ENCODE measurements at places on chromosomes 12 and 14.

DNA sequence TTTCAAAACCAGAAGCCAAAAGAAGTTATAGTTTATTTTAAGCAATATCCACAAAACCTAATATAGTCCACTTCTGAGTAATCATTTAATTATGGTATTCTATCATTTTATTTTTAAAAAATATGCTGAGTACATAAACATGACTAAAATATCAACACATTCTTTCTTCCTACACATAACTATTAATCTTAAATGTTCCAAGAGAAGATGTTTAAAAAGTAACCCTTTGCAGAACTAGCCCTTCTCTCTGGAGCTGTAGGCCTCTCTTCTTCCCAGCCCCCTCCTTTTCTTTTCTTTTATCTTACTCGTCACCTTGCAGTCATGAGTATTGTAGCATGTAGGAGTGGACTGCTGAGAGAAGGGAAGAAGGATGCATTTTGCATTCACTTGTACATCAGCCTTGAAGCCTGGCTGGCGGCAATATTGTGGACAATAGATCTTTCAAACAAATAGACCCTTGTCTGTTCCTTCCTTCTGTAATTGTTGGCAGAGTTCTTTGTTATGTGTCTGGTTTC is 941.9 kb downstream of the NRXN3 start:
- DNase-seq = no peak

DNA sequence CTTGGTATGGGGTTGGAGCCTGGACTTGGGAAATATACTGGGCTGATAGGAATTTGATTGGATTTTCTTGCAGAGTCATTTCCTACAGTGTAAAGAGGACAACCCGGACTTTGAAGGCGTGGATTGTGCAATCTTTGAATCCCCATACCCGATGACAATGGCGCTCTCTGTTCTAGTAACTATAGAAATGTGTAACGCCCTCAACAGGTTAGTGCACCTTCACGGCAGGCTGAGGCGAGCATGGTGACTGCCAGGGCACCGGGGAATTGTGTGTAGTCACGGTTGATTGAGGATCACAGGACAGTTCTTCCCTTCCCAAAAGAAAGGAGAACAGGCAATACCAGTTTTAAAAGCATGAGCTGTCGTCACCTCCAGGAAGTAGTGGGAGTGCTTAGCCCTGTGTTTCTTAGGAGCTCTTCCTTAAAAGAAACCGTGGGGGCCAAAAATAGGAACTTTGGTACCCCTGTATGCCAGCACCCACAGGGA is 58.3 kb downstream of the ANAPC7 start:
- no peak for DNase-seq

DNA sequence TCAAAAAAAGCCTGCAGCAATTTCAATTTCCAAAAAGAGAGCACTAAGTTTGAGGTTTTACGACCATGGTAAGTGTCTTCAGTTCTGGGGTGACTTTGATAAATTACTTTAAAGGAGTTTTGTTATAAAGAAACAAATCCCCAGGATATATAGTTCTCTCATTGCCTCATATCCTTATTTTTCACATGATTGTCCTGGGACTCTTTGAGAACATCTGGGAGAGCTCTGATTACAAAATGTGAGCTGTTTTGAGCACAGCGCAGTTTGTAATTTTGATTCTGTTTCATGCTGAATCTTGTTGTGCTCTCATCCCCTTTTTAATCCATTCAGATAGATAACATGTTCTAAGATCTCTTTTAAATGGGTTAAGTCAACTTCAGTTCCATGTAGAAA is 67.7 kb upstream of the DCN start:
- no peak for DNase-seq

DNA sequence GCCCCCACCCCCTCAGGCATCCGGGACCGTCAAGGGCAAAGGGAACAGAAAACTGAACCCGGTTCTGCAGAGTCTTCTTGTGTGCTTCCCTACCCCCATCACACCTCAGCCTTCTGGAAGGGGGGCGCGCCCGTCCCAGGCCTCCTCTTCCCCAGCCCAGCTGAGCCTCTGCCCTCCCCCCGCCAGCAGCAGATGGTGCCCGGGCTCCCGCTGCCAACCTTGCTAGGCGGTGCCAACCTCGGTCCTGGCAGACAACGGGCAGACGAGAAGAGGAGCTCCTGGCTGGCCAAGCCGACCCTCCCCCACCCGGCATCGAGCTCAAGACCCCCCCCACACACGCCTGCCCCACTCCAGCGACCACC is 8.7 kb downstream of the STAC3 start:
- no peak for DNase-seq

DNA sequence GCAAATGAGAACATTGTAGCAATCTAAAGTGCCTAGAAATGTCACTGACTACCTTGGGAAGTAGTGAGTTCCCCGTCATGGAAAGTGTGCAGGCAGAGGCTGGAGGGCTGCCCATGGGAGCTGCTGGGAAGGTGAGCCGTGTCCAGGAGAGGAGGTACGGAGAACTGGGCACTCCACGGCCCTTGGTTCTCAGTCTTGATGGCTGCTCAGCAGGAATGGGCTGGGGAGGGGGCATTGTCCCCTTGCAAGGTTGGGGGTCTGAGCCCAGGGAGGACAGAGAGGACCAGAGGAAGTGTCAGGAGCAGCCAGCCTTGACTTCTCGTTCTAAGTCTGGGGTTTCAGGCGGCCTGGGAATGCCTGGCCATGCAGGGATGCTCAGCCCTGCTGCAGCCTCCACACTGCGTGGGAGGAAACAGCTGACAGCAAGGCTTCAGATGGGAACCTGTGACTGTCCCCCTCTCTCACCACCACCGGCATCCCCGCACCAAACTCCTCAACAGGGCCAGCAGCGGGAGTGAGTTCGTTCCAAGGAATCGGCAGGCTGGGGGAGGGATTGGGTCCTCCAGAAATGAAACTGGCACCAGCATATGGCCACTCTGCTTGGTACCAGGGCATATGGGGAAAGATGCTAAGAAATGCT is 140.2 kb downstream of the BCL11B start:
- no peak for DNase-seq

GRCh38 chr12:122129131-122129530 is 44.9 kb downstream of the IL31 start:
- DNase-seq = no peak

DNA sequence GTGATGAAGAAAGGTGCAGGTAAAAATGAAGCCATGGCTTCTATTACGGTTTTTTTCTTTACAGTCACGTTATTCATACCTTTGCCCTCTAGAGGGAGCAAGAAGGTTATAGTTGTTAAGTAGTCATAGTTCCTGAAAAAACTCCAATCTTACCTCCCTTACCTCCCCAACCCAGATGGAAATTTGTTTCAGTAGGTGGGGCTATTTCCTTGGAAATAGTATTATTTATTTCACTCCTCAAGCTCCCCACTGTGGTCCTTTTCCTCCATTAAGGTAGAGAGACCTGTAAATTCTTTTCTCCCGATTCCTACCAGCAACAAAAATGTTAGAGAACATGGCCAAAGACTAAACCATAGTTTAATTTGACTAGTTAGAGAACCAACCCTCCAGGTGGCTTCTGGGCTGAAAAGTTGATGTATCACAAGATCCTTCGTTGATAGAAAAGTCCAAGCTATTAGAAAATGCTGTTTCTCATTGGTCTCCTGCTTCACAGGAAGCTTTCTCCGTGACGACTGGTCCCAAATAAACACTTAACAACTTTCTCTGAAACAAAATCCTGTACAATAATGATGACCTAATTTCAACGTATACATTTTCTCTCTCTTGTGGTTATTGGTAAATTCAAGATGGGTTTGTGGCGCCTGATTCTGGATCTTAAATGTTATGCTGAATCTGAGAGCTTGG is 43.5 kb downstream of the TMX1 start:
- peak; percentile 22 for DNase-seq

GRCh38 chr12:116009805-116010204 is 267.7 kb downstream of the MED13L start:
- no peak for DNase-seq

DNA sequence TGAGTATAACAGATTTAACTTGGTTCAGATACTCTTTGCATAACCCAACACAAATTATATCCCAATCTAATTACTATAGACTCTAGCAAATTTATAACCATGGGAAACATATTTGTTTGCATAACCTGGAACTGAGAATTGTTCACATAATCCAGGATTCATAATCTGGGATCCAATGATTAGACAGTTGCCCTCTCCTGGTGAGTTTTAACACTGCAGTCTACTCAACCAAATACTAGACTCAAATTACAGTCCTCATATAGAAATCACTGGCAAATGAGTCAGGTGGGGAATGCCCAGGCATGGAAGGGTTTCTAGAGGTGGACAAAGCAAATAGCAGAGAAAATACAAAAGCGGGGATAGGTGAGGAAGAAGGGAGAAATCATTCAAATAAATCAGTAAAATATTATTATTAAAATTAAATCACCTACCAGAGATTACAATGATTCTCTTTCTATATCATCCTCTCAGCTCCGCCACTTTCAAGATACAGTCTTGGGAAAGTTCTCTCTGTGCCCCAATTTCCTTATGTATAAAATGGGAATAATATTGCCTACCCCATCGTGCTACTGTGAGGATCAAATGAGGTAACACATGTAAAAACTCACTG is 9.4 kb downstream of the GCH1 start:
- no peak for DNase-seq

- DNase-seq = no peak
Measured at GRCh38 chr14:76710056-76711010, 50.9 kb upstream of the VASH1 start.

DNA sequence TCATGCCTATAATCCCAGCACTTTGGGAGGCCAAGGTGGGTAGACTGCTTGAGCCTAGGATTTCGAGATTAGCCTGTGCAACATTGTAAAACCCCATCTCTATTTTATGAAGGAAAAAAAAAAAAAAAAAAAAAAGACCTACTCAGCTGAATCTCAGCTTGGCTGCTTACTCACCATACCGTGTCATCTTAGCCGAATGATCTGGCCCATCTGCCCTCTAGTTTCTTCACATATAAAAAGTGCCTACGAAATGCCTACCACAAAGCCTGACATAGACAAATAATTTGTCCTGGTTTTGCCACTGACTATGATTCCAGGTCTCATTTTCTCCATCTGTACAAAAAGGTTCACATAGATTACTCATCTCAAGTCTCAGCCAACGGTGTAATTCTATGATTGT is 10.1 kb downstream of the DIABLO start:
- DNase-seq = no peak

DNA sequence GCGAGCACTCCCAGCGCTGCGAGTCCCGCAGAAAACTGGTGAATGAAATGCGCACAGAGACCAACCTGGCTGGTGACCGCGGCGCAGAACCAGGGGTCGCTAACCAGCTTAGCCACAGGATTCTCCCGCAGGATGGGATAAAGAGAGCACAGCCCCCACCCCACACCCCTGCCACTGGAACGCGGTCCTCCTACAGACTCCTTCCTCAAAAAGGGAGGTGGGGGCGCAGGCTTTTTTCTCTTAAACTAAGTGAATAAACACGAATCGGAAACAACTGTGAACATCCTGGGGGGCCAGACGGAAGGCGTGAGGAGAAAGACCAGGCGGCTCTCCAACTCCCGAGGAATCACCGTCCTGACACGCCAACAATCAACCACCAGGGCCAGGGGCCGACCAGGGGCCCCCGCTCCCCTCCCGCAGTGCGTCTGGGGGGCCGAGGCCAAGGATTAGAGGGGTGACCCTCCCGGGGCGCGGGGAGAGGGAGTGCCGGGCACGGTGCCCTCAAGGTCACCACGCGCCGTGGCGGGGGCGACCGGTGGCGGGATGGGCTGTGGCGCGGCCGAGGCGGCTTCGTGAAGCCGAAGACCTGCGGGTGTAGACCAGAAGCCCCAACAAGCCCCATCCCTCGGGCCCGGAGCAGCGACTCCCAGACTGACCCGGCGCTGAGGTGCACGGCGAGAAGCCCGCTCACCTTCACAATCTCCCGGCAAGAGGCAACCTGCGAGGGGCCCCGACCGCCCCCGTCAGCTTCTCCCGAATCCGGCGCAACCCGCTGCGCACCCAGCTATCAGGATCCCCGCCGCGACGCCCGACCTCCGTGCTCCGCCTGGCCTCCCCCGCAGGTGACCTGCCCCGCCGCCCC is 704 bp downstream of the ATP2B1 start:
- DNase-seq = no peak

GRCh38 chr12:102680304-102680703 is 199.9 kb upstream of the IGF1 start:
- DNase-seq = no peak

GRCh38 chr12:74963304-74963703 is 246.3 kb downstream of the KCNC2 start:
- no peak for DNase-seq

DNA sequence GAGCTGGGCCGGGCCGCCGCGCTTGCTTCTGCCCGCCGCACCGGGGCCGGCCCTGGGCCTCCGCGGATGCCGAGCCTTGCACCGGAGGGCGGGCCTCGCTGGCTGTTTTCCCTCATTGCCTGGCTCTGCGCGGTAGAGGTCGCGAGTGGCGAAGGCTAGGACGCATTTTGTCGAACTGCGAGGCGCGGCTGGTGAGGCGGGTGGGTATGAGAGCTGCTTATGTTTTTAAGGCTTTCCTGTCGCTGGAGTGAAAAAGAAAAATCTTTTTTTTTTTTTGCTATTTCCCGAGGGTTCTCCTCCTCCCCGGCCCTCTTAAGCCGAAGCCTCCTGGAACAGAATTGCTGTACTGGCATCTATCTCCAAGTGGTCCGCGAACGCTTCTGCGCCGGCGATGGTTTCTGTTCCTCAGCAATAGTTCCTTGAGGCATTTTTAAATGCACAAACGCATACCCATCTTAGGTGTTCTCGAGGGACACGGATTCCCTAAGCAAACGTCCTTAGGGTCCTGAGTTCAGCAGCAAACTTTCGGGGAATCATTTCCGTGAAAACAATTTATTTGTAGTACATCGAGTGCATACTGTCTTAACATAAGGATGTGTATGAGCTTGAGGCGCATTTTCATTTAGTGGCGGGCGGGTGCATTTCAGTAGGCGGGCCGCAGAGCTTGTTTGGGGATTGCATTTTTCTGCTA is 631 bp downstream of the RESF1 start:
- DNase-seq = no peak

DNA sequence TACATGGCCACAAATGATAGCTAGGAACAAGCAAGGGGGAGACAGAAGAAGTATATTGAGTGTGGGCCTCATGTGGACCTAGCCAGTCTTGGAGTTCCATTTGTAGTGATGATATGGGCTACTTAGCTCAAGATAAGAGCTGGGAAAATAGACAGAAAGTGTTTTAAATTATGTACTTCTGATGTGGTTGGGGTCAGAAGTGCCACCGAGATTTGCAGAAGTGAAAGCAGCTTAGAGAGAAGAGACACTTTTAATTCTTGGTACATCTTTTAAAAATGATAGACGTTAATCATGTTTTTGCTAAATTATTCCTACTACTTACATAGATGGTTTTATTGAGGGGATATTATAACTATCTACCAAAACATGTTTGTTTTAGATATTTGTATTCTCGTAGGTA is 198.3 kb upstream of the PDZRN4 start:
- no peak for DNase-seq

- no peak for DNase-seq
Measured at GRCh38 chr12:108146035-108146893, 17.2 kb downstream of the WSCD2 start.

GRCh38 chr12:6765048-6765633 is 1.0 kb upstream of the PTMS start:
- no peak for DNase-seq

DNA sequence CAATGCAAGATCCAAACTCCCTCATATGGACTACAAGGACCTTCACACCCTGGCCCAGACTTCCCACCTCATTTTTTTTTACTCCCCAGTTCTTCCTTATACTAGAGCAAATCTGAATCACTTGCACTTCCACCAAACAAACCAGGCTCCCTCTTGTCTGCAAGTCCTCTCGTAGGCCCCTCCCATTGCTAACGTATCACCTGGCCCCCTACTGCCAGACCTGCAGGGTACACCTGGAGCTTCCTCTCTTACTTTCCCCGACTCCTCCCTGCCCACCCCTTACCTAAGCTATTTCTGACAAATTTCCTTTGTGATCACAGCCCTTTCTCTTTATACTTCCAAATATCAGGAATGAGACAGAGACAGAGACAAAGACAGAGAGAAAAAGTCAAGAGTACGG is 463.9 kb downstream of the GALC start:
- DNase-seq = peak; percentile 43

Measured in iPS DF 6.9 (cell line).